Activated T-cell treated with anti-CD3 and anti-CD28 coated beads, Interleukin-2, amount 50 U/mL, for 1 hour (primary cell): ENCODE measurements at places on chromosomes 4 and X.

- no peak for DNase-seq
These were observed 19.5 kb downstream of the SAT1 start for GRCh38 chrX:23802431-23802830.

GRCh38 chr4:112900416-112900815 lies 149.0 kb upstream of the ANK2 start:
- no peak for DNase-seq

DNA sequence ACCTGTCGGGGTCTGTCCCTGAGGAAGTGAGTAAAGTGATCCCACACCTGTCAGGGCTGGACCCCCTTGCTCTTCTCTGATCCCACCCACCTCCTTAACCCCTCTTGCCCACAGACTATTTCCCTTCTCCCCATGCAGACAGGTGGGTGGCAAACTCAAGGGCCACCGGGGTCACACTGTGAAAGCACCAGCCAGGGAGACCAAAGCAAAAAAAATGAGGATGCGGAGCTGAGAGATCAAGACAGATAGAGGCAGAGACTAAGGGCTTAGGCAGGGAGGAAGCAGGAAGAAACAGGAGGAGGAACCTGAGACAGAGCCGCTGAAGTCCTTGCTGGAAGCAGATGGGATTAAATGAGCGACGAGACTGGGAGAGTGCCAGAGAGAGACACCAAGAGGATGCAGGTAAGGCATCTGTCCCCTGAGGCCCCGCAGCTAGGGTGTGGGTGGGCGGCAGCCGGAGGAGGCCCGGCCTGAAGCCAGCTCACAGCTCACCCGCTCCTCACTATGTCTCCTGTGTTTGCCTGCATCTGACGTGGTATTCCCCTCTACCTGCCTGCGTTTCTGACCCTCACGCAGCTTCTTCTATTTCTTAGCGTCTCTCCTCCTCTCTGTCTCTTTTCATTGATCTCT lies 7.2 kb downstream of the TIMM17B start:
- no peak for DNase-seq

DNA sequence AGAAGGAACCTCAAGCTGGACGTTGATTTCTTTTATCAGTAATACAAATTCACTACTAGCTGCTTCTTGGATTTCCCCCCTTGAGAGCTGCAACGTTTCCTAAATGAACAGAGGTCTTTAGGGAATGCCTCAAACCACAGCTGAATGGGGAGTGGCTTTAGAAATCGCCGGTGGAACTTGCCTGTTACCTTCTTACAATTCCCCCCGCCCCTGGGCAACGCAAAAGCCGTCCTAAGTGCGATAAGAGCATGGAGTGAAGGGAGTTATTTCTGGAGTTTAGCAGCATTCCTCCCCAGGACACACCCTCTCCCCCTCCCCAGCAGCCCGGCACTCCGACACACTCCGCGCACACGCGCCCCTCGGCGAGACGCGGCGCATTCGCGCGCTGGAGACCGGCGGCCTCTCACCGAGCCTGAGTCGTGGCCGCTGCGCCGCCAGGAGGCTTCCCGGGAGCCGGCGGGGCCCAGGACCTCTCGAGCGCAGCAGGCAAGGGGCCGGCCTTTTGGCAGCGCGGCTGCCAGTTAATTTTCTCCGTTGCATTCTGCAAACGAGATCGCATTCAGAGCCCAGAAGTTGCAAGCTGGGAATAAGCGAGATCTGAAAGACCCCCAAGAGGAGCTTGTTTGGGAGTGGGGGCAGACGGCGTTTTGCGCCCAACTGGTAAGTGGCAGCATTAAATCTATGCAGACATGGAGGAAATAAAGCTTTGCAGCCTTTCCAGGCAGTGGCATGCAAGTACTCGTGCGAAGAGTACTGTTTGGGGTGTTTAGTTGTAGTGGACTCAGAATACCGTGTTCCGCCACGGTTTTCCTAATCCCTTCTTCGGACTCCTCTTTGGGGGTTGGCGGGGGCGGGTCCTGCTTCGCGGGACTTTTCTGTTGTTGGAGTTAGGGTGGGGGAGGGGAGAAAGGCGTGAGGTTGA lies 134.7 kb downstream of the PALLD start:
- no peak for DNase-seq
